A549 treated with ZK216348 at 1 μM for 4 hours (cell line): ENCODE measurements at places on chromosomes 3 and 15. TPM values are rescaled to one million over a fixed set of nuclear protein-coding genes. Genes with fewer than 3 reads are reported as not detected.

CEP19 gene
- 2.6 to 2.9 TPM (median 2.8 TPM) in 5 replicates for total RNA-seq

AMT gene
- total RNA-seq: 0.24 to 0.54 TPM (median 0.37 TPM) in 5 replicates

CCRL2 gene
- 0.14 to 0.42 TPM (median 0.16 TPM) in 3 of 5 replicates, not detected in the others for total RNA-seq

GPR171 gene
- not detected in 5 replicates for total RNA-seq

SEC22C gene
- total RNA-seq: 26.6 to 31.7 TPM (median 31.4 TPM) in 5 replicates

CCR2 gene
- not detected in 5 replicates for total RNA-seq

MINAR1 gene
- total RNA-seq: 0.30 to 0.60 TPM (median 0.45 TPM) in 5 replicates

CELSR3 gene
- total RNA-seq: 2.5 to 5.7 TPM (median 5.1 TPM) in 5 replicates

GATM gene
- 1.8 to 4.2 TPM (median 2.2 TPM) in 5 replicates for total RNA-seq

SI gene
- total RNA-seq: not detected in 5 replicates

VIPR1 gene
- total RNA-seq: 0.47 to 1.0 TPM (median 0.68 TPM) in 5 replicates

POPDC2 gene
- 0.13 to 0.73 TPM (median 0.37 TPM) in 4 of 5 replicates, not detected in the other for total RNA-seq

NEDD4 gene
- total RNA-seq: 41.0 to 73.3 TPM (median 57.5 TPM) in 5 replicates

PLXNA1 gene
- 16.7 to 27.7 TPM (median 25.0 TPM) in 5 replicates for total RNA-seq

TTLL13 gene
- 0.11 to 0.43 TPM (median 0.16 TPM) in 4 of 5 replicates, not detected in the other for total RNA-seq

ALS2CL gene
- 7.2 to 9.5 TPM (median 9.0 TPM) in 5 replicates for total RNA-seq

GOLGA6L9 gene
- 2.5 to 3.1 TPM (median 2.9 TPM) in 5 replicates for total RNA-seq

NEO1 gene
- total RNA-seq: 27.2 to 40.5 TPM (median 34.8 TPM) in 5 replicates

FBXW12 gene
- total RNA-seq: not detected in 5 replicates

PLSCR5 gene
- total RNA-seq: not detected in 5 replicates
